ENCODE measurements at places on chromosomes 5 and 9. TPM values are rescaled to one million over a fixed set of nuclear protein-coding genes. Genes with fewer than 3 reads are reported as not detected.

GRCh38 chr9:98007251-98007928, 24.2 kb downstream of the ANP32B start:
- DNase-seq = no peak

Gene GPR150
- total RNA-seq = not detected

DNA sequence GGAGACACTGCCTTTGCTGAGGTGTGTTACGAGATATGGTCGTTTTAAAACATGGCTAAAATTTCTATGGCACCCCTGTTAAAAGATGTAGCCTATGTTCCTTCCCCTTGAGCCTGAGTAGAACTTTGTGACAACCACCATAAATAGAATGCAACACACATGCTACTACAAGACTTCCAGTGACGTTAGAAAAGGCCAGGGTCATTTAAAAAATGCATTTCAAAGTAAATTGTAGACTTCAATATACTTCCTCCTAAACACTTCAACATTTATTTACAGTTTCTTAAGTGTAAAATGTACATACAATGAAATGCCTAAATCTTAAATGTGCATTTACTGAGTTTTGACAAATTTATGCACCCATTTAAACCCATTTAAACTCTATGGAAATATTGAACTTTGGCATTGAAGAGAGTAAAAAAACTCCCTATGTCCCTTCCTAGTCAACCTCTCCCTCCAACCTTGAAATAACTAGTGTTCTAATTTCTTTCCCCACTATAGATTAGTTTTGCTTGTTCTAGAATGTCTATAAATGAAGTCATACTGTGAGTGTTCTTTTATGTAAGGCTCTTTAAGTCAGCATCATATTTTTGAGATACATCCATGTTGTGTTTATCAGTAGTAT, 160.5 kb downstream of the SLC12A2 start:
- no peak for DNase-seq

DNA sequence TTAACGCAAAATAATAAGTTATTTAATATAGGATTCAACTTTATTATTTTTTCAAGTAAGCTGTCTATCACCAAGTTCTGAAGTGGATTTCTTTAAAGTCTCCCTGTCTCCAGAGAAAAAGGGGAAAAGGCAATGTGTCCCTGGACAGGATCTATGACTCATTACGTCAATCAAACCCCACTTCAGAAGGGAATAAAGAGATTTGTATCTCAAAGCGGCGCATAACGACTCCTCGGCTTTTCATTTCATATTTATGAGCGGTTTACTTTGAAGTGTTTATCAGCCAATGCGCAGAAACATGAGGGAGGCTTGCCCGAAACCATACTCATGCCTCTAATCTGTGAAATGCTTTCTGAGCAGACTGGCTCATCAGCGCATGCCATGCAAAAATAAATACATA, 938.6 kb upstream of the WWC1 start:
- DNase-seq = no peak

DNA sequence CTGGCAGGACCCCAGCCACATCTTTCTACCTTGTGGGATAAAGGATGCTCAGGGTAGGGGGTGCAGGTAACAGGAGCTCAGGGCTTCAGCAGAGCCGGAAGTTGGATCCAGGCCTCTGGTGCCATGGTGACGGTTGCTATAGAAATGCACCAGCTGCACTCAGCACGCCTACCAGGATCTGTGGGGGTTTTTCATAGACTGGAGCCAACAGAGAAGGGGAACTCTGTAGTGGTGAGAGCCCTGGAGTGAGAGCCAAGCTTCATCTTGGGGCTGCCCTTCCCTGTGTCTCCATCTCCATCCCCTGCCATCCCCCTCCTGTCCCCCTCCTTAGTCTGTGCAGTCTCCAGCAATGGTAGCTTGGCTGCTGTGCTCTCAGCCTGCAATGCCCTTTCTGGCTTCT, 27.5 kb upstream of the BOD1 start:
- DNase-seq = no peak
